ENCODE measurements at places on chromosomes 5 and 9.

DNA sequence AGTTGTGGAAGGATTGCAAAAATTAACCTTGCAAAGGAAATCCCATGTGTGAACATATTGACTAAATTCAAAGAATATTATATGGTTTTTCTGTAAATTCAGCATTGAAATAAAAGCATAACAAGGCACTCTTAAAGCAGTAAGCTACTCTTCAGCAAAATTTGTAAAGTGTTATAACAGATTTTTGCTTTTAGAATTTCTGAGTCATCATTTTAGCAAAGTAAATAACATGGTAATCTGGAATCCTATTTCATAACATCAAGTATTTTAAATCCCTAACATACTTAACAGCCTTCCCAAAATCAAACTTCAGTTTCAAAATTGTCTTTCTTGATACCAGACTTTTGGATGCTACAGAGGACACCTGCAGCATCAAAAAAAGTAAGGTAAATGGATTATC lies 436.0 kb upstream of the CDH9 start:
- no peak for DNase-seq

GRCh38 chr5:178392931-178393394 lies 160.4 kb upstream of the PHYKPL start:
- DNase-seq: no peak

GRCh38 chr5:159189310-159189709 lies 20.0 kb downstream of the RNF145 start:
- DNase-seq: no peak

DNA sequence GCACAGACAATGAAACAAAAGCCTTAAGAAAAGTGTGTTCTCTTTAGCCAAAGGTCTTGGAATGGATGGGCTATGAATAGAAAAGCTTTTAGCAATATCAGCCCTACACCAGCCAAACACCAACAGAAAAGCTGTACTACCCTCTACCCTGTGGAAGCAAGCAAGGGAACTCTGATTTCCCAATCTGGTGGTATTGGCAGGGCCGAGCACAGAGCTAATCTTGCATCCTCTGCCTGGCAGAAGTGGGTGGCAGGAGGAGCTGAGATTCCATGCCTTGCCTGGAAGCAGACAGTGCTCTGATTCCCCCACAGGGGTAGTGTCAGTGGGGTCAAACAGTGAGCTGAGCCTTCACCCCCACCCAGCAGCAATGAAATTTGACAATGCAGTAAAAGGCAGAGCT lies 29.6 kb upstream of the ZNF782 start:
- no peak for DNase-seq

DNA sequence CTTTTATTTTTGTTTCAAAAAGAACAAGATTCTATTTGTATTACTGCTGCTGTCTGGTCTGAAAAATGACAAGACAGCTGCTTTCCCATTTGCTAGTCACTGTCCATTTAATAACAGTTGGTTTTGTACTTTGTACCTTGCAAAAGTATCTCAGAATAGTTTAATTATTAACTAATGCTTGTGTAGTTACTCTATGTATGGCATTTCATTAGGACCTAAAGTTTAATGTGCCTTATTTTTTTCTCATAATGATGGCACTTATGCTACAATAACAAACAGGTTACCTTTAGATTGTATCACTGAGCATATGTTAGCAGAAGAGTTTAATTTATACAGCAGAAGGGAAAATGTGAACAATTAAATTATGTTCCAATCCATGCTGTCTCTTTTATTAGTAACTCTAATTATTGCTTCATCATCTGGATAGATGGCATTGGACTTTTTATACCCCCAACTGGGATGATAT lies 134.2 kb downstream of the CDH10 start:
- DNase-seq: no peak

- no peak for DNase-seq
These were observed 62.3 kb upstream of the ZFR start for GRCh38 chr5:32506799-32507198.

- DNase-seq: peak; percentile 90
These were observed 150.8 kb downstream of the EFNA5 start for GRCh38 chr5:107519900-107520354.

GRCh38 chr5:112418659-112419163 lies 366 bp downstream of the EPB41L4A start:
- DNase-seq: no peak

DNA sequence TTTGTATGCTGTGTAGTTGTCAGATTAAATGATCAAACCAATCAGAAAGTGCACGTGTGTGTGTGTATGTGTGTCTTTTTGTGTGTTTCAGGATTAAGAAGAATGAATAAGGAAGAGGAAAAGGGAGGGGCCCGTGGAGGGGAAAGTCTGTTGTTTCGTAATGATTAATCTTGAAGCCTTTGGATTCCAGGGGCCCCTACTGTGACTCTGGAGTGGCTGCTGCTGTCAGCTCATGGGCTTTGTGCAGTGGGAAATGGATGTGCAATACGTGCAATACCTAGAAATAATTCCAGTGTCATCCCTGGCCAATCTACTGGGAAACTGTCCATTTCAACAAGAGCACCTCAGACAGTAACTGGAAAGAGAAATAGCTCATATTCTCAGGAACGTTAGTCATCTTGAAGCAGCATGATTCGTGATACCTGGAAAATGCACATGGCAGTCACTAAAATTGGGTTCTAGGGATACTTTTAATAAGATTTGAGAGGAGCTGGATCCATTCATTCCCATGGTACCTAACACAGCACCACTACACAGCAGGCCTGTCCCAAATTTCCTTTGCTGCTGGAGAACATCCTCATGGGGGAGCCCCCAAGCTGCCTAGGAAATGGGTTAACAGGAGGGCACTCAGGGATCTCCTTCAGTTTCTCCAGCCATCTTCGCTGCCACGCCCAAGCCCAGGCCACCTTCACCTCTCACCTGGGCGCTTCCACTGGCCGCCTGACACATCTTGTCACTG lies 186.3 kb downstream of the NR3C1 start:
- no peak for DNase-seq

DNA sequence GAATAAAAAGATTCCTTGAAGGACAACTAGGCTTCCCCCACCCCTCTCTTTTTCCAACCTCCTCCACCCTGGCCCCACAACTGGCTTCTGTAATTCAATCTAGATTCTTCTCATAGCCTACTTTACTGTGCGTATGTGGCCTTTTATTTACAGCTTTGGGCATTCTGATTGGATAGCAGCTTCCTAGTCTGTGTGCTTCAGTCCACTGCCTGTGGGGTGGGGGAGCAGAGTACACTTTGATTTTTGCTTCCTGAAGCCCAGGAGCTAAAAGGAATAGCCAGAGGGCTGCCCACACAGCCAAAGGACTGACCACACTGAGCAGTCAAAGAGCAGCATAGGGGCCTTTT lies 30.4 kb downstream of the RUSC2 start:
- DNase-seq: no peak

DNA sequence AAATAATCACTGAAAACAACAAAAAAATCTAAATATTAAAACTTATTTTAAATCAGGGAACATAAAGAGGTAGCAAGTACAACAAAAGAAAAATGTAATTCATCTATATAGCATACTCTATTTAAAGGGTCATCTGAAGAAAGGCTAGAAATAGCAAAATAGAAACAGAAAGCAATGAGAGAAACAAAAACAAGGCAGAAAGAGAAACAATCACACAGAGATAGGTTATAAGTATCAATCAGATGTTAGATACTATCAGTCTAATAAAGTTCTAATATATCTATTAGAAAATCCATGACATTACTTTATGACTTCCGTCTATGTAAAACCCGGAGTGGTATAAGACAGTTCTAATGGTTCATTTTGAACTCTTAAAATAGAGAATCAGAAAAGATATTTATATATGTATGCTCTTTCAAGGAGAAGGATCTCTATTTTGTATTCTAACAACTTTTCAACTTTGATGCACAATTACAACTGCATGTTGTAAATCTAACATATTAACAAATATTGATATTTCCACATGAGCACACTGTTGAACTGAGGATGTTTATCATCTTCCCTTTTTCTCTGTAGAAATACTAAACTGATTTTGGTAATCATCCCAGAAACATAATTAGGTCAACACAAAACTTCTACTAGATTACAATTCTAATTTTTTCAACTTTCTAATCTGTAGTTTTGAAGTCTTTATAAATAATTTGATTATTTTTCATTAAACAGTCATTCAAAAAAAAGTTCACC lies 15.8 kb downstream of the RICTOR start:
- peak; percentile 30 for DNase-seq

- DNase-seq: peak; percentile 4
These were observed 3.7 kb upstream of the CLK4 start for GRCh38 chr5:178630475-178630930.

DNA sequence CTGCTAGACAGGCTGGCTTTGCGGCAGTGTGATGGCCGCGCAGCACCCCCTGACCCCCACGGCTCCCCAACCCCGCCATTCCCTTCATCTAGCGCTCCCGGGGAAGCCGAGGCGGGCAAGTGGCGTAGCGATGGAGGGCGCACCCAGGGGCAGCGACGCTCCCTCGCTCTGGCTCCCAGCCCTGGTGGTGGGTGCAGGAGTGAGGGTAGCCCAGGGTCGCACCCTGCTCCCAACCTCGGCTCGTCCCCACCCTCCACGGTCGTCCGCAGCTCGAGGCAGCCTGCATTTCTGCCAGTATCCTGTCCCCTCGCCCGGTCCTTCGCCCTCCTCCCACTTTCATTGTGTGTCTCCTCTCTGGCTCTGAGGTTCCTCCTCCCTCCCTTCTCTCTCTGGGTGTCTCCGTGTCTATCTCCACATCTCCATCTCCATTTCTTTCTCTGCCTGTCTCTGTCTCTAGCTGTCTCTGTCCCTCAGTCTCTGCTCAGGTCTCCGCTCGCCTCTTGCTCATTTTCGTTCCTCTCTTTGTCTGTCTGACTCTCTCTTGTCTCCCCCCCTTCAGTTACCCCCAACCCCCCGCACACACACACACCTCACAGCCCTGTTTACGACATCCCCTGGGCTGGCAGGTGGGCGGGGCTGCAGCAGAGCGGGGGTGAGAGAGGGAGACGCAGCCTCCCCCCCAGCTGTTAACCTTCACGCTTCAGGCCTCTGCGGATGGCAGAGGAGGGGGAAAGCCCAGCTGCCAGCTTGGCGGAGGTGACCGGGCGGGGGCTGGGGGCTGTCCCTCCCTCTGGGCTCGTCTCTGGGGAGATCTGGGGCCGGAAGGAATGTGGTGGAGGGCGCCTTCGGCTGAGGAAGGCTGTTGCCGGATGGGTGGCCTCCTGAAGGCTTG lies 48.7 kb upstream of the PSD2 start:
- peak; percentile 93 for DNase-seq

DNA sequence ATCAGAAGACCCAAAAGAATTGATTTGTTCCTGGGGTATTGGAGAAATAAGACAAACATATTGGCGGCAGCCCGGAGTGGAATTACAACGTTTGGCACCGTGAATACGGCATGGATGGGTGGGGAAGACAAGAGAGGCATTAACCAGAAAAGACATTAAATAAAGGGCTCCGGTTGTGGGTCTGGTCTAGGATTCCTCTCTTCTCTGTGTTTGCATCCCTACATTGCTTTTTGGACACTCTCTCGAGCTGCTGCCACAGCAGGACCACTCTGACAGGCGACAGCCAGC lies 138.7 kb upstream of the PALM2AKAP2 start:
- DNase-seq: no peak

DNA sequence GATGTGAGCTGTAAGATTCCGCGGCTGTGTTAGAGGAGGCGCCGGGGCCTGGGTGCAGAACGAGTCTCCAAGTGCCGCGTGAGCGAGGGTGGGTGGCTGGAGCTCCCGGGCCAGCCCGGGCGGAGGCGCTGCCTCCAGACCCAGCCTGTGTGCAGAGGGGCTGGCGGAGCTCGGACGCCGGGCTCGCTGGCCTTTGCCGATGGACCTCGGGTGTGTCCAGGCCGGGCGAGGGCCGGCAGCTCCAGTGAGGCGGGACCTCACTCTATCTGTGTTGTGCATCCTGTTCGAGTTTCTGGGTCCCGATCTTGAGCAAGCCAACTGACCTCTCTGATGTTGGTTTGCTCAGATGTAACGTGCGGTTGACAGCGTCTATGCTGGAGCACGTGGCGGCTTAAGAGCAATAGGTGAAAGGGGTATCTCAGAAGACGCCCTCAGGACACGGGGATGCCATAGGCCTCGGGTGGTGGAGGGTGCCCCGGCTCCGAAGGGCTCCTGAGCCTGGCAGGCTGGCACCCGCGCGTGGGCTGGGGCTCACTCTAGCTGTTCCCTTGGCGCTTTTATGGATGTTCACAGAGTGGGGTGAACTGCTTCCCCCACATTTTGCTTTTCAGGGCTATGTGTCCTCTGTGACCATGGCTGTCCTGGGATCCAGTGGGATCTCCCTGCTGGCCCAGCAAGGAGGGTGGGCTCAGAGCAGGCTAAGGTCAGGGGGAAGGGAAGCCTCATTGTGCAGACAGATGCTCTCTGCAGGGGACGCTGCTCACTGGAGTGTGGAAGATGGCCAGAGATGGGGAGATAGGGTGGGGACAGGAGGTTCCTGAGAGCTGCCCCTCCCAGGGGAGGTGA lies 69.8 kb downstream of the MRPL36 start:
- DNase-seq: no peak

DNA sequence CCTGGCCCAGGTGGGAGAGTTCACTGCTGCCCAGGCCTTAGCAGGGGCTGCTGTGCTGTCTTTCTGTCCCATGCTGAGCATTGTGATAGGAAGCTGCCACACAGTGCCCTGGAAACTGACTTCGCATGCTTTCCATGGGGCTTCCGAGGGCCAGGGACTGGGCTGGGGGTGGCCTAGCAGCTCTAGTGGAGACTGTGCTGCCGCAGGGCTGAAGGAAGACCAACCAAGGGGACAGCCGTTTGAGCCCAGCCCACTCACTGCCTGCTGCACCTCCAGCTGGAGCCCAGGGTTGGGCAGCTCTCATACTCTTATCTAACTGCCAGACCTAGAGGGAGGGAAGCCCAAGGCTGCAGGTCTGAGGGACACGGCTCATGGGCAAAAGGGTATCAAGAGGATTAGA lies 79.2 kb downstream of the RGS3 start:
- no peak for DNase-seq

DNA sequence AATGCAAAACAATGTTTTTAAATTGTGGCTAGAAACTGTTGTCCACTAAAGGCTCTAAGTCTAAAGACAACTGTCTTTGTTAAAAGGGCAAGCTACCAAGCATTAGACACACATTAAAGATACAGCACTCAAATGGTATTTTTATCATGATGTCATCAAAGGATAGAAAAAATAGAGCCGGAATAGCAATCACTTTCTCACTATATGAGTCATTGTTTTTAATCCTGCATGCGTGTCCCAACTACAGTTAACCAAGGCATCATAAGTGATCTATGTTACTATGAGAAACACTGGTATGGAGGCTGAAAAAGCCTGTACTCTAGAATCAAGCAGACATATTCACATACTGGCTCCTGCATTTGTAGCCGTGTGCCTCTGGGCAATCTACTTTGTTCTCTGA lies 1.9 kb upstream of the PJA2 start:
- peak; percentile 15 for DNase-seq
